ENCODE measurements at places on chromosomes 4 and X. TPM values are rescaled to one million over a fixed set of nuclear protein-coding genes. Genes with fewer than 3 reads are reported as not detected.

SASH3 gene
- 148 TPM for total RNA-seq

VCX gene
- total RNA-seq = not detected

FMR1NB gene
- total RNA-seq = not detected

FAM236B gene
- not detected for total RNA-seq

SLC4A4 gene
- total RNA-seq = 0.46 TPM

PHKA1 gene
- 7.5 TPM for total RNA-seq

RTL3 gene
- not detected for total RNA-seq

SULT1E1 gene
- total RNA-seq = not detected

CXCR3 gene
- total RNA-seq = 8.8 TPM

IBSP gene
- not detected for total RNA-seq

SNCA gene
- total RNA-seq = 0.86 TPM

RASL11B gene
- 0.48 TPM for total RNA-seq

NAT8L gene
- 0.51 TPM for total RNA-seq

SPANXN3 gene
- not detected for total RNA-seq

CHST7 gene
- 3.5 TPM for total RNA-seq

PDLIM3 gene
- total RNA-seq = 1.5 TPM

REPS2 gene
- 0.39 TPM for total RNA-seq

HELT gene
- not detected for total RNA-seq

PFKFB1 gene
- 1.6 TPM for total RNA-seq

NFKB1 gene
- 167 TPM for total RNA-seq

FAM50A gene
- total RNA-seq = 56.6 TPM

SLC6A8 gene
- 2.2 TPM for total RNA-seq

GNRHR gene
- not detected for total RNA-seq
